HuH-7 (cell line): ENCODE measurements at places on chromosomes 7 and 10.

DNA sequence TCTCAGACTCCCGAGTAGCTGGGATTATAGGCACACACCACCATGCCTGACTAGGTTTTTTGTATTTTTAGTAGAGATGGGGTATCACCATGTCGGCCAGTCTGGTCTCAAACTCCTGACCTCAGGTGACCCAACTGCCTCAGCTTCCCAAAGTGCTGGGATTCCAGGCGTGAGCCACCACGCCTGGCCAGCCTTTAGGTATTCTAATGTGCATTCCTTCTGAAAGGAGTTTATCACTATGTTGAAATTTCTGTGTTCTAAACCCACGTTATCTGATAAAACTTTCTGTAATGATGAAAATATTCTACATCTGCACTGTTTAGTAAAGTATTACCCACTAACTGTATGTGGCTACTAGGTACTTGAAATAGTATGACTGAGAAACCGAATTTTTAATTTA lies 110.6 kb upstream of the IMMP2L start:
- no peak for DNase-seq

DNA sequence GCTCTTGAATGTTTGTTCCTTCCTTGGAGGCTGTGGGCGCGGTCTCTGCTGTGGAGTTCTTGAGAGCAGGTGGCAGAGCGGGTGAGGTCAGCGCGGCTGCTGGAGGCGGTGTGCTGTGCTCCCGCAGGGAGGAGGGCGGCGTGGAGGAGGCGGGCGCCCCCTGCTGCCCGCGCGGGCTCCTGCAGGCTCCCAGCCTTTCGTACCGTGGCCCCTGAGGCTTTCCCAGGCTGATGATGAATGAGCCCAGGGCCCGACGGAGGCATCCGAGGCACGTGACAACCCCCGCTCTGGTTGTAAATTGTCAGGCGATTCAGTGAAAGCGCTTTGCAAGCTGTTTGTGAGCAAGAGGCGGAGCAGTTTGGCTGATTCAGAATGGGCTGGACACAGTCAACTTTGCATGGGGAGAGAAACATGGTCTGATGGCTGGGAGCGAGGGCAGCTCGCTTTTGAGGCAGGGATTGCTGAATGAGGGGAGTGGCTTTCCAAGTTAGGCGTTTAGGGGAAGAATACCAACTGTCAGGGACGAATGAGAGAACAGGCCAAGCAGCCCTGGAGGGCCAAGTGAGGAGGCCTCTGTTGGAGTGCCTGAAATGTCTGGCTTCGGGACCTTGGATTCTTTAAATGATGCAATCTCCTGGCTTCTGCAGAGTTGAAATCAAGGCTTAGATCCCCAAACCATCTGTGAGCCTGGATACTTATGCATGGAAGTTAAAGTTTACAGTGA lies 46.6 kb downstream of the CDHR3 start:
- DNase-seq = peak; percentile 91

DNA sequence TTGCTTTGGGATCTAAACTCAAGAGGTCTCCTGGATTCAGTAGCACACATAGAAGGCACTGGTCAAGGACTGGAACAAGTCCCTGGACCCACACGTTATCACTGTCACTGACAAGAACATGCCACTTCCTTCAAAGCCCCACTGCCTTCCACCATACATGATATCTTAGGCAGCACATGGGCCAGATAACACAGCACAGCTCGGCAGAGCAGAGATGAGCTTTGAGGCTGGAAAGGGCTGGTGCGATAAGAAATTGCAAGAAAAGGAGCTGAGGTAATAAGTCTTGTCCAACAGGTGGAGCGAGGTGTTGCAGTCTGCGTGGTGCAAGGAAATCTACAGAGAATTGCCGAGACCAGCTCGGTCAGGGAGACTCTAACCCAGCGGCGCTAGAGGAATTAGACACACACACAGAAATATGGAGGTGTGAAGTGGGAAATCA lies 139.8 kb upstream of the CDK13 start:
- no peak for DNase-seq

DNA sequence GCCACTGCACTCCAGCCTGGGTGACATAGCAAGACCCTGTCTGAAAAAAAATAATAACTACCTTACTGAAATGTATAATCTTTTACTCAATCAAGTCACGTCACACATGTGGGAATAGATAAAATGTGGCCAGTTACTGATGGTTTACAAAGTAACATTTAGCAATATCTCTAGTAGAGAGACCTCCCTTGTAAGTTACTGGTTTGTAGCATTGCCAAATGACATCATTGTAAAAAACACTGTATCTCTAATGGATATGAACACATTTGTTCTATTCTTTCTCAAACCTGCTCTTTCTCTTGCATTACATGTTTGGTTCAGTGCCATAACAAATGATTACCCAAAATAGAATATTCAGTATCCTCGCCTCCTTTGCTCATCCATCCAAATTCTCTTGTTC lies 18.8 kb downstream of the TET1 start:
- no peak for DNase-seq

- DNase-seq = no peak
Measured at GRCh38 chr7:87155788-87156187, 3.5 kb downstream of the DMTF1 start.
